Neural crest cell (in vitro differentiated cells): ENCODE measurements at places on chromosomes 2 and 18.

DNA sequence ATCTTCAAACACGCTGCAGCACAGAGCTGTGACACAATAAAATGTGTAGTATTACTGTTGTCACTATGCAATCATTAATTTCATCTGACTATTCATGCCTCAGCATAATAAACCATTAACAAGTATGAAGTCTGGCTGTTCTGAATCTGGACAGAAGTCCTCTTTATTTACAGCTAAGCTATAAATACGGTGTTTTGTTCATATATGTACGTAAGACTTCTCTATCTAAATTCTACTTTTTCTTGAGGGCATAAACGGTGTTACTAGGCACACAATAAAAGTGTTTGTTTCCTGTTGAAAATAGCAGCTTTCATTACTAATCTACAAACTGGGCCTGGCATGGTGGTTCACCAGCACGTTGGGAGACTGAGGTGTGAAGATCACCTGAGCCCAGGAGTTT lies 443.8 kb downstream of the NCKAP5 start:
- DNase-seq, result no peak
- no peaks in the 10 kb centered on the region for H3K27me3 ChIP-seq
- no peaks in the 10 kb centered on the region for H3K4me1 ChIP-seq
- H3K4me3 ChIP-seq, result no peak overlapping the region
- H3K27ac ChIP-seq, result no peak overlapping the region

DNA sequence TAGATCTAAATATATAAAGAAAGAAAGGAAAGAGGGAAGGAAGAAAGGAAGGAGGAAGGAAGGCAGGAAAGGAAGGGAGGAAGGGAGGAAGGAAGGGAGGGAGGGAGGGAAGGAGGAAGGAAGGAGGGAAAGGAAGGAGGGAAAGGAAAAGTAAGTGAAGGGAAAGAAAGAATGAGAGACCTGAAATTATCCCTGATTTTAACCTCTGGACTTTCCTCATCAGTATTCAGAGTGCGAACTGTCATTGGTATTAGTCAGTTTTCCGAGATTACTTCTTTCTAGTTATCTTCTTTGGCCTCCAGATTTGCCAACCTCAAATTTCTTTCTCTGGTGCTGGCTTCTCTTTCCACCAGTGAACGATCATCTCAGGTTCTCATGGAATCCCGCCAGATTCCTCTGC lies 215.5 kb upstream of the FN1 start:
- no peaks in the 10 kb centered on the region for H3K4me1 ChIP-seq
- DNase-seq, result no peak
- no peaks in the 10 kb centered on the region for H3K36me3 ChIP-seq
- H3K27ac ChIP-seq, result no peak overlapping the region
- no peaks in the 10 kb centered on the region for H3K27me3 ChIP-seq
- no peak overlapping the region for H3K4me3 ChIP-seq

DNA sequence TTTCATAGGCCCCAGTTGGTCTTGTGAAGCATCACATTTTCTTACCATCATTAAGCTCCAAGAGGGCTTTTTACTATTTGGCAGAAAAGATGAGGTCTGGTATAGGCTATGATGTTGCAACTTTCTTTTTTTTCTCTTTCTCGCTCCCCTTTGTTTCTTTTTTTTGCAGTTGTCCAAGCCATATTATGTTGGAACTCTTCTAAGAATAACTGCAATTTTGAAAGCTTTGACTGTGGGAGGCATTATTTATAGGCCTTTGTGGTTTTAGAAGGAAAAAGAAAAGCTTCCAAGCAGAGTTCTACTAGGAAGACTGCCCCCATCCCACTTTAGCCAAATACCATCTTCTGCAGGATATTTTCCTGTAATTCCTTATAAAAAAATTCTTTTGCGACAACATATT lies 571.6 kb downstream of the ARHGAP15 start:
- no peak overlapping the region for H3K4me3 ChIP-seq
- H3K27me3 ChIP-seq, result no peaks in the 10 kb centered on the region
- no peak overlapping the region for H3K27ac ChIP-seq
- H3K4me1 ChIP-seq, result no peaks in the 10 kb centered on the region

GRCh38 chr18:48819276-48819675 lies 131.5 kb downstream of the SMAD7 start:
- no peak overlapping the region for H3K27ac ChIP-seq
- peaks cover 19% of the 10 kb centered on the region for H3K4me1 ChIP-seq
- peaks cover 20% of the 10 kb centered on the region for H3K36me3 ChIP-seq
- no peak overlapping the region for H3K4me3 ChIP-seq
- H3K27me3 ChIP-seq, result no peaks in the 10 kb centered on the region

- H3K27me3 ChIP-seq, result no peaks in the 10 kb centered on the region
- H3K27ac ChIP-seq, result no peak overlapping the region
- peak overlapping the region; percentile 90 for H3K4me3 ChIP-seq
- DNase-seq, result peak; percentile 79
- H3K36me3 ChIP-seq, result no peaks in the 10 kb centered on the region
- H3K4me1 ChIP-seq, result peaks cover 32% of the 10 kb centered on the region
Measured at GRCh38 chr2:96538487-96539214, 2.1 kb downstream of the ARID5A start.

- H3K27ac ChIP-seq, result no peak overlapping the region
- H3K4me1 ChIP-seq, result peaks cover 27% of the 10 kb centered on the region
- no peaks in the 10 kb centered on the region for H3K36me3 ChIP-seq
Measured at GRCh38 chr18:45330170-45330594, 285.1 kb upstream of the SLC14A2 start.

DNA sequence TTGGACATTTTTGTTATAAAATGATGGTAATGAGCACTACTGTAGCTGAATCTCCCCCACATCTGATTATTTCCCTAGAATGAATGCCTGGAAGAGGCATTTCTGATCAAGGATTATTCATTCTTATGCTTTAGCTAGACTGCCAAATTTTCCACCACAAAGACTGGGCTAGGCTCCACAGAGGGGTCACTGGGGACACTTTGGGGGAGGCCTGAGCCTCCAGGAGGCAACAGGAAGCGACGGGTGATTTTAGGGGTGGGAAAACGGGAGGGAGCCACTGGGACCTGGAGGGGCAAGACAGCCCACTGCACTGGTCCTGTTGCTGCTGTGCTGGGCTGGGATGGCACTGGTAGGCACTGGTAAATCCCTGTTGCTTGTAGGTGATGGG lies 2.4 kb upstream of the ASB1 start:
- peaks cover 43% of the 10 kb centered on the region for H3K4me1 ChIP-seq
- no peak for DNase-seq
- peaks cover 1% of the 10 kb centered on the region for H3K36me3 ChIP-seq
- H3K27ac ChIP-seq, result peak overlapping the region; percentile 48
- H3K4me3 ChIP-seq, result peak overlapping the region; percentile 85

DNA sequence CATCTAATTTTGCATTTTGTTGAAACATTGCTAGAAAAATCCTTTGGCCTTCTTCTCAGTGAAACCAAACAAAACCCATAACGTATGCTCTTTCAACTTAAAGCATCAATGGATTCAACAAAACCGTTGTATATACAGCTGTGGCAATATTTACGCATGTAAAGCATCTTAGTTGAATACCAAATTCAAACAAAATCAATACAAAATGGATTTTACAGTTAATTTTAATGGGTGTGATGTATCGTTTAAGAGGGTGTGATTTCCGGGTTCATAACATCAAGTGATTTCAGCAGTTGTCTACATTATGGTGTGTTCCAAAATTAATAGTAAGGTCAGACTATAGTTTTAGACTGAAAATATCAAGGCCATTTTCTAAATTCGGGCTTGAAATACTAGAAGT lies 198.2 kb downstream of the TGIF1 start:
- H3K4me3 ChIP-seq, result no peak overlapping the region
- H3K27ac ChIP-seq, result no peak overlapping the region
- H3K27me3 ChIP-seq, result no peaks in the 10 kb centered on the region
- H3K4me1 ChIP-seq, result peaks cover 40% of the 10 kb centered on the region
- no peaks in the 10 kb centered on the region for H3K36me3 ChIP-seq
